ENCODE measurements at places on chromosomes 2 and 18. TPM values are rescaled to one million over a fixed set of nuclear protein-coding genes. Genes with fewer than 3 reads are reported as not detected.

Gene MREG
- total RNA-seq, result 2.0 TPM

Gene RNF144A
- 2.8 TPM for total RNA-seq

Gene WDCP
- total RNA-seq, result 8.2 TPM

Gene SERPINB11
- not detected for total RNA-seq

Gene PAX3
- total RNA-seq, result not detected

Gene FIGN
- total RNA-seq, result 0.74 TPM

Gene MC5R
- total RNA-seq, result not detected

Gene VWC2L
- total RNA-seq, result not detected

Gene CACNB4
- total RNA-seq, result 0.15 TPM

Gene MALL
- total RNA-seq, result 6.7 TPM

Measured in bronchus fibroblast of lung (primary cell).